ENCODE measurements at places on chromosomes 7 and 10.

DNA sequence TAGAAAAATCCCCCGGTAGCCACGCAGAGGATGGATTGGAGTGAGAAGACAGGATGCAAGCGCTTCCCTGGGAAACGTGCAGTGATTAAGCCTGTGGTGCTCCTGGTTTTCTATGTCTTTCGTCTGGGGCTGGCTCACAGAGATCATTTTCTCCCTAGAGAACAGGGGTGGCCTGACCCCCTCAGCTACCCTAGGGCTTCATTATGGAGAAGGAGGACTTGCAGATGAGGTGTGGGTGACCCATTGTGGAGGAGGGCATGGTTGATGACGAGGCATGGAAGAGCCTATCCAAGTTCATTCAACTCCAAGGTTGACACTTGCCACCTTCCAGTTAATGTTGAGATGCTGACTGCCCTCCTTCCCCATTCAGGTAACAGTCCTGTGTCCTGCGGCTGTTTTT is 75.9 kb downstream of the VSTM4 start:
- DNase-seq = no peak

- DNase-seq = no peak
Observed at GRCh38 chr7:28722684-28723083, 235.4 kb downstream of the TRIL start.

GRCh38 chr10:115801457-115801856 is 471.5 kb downstream of the GFRA1 start:
- DNase-seq = no peak

- DNase-seq = no peak
Observed at GRCh38 chr10:125038637-125039036, 96.7 kb downstream of the ZRANB1 start.
